Breast epithelium (tissue), 4 donors: ENCODE measurements at places on chromosomes 4 and X. TPM values are rescaled to one million over a fixed set of nuclear protein-coding genes. Genes with fewer than 3 reads are reported as not detected.

DNA sequence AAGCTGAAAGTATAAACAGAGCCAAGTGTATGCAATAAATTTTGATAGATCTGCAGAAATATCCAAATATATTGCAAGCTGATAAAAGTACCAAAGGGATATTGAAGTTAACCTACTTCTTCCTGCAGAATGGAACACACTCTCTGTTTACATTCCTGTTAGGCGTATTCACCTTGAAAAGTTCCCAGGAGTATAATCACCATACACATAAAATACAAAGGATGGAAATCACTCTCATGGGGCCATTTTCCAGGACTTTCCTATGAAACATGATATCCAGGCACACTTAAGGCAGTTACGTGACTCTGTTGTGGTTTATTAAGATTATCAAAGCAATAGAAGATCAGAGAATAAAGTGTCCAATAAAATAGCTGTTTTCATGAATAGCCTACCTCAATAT lies 1142.3 kb downstream of the NLGN4X start:
- no peak for DNase-seq

DNA sequence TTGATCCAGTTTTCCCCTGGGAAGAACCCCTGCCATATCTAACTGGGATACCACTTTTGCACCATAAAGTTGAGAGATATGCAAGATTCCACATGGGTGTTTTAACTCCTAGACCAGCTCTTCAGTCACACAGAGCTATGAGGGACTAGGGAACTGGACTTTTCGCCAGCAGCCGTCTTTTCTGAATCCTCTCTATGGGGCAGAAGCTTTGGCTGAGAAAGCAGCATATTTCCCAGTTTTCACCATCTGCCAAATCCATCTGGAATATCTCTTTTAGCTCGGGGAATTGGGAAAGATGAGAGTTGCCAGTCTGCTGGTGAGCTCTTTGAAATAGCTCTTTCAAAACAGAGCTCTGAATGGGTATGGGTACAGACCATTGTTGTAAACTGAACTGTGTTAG lies 20.9 kb downstream of the APOOL start:
- DNase-seq, result no peak

DNA sequence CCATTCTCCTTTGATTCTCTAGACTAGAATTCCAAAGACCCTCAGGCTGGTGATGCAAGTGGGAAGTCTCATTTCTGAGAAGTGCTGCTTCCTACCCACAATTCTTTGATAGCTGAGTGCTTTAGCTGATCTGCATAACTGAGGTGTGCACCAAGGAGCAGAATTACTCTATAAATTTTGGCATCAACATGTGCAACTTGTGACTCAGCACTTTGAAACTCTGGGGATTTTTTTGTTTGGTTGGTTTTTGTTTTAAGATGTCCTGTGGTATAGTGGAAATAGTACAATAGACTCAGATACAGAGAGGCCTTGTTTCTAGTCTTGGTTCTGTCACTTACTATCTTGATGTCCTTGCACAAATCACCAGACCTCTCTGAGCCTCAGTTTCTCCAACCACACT lies 148.4 kb downstream of the AR start:
- no peak for DNase-seq

DNA sequence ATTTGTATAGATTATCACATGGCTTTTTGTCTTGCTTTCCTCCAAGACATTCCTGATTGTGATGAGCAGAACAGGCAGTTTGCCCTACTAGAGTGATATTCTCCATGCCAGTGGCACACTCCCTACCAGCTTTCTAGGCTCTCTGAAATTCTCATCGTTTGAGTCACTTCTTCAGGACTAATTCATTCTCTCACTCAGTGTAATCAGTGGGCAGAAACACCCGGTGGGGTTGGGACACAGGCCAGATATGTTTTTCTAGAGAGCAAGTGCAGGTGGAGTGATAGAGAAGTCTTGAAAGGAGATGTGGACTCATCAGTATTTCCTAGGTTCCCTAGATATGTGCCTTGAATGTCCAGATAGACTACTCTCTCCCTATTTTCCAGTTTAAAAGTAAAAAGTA lies 13.1 kb downstream of the RAB33A start:
- no peak for DNase-seq

- no peak for DNase-seq
Measured at GRCh38 chr4:23560748-23561147, 329.1 kb downstream of the PPARGC1A start.

Gene SPACA5
- total RNA-seq, result not detected

Gene SYP
- total RNA-seq, result 1.3 TPM
